ENCODE measurements at places on chromosomes 1 and 21. TPM values are rescaled to one million over a fixed set of nuclear protein-coding genes. Genes with fewer than 3 reads are reported as not detected.

The CELA3A gene
- not detected for total RNA-seq

- H3K27me3 ChIP-seq, result no peaks in the 10 kb centered on the region
- peak; percentile 89 for DNase-seq
- peaks cover 81% of the 10 kb centered on the region for H3K4me1 ChIP-seq
- no peak overlapping the region for H3K4me3 ChIP-seq
- no peaks in the 10 kb centered on the region for H3K36me3 ChIP-seq
- peak overlapping the region; percentile 12 for H3K27ac ChIP-seq
Measured at GRCh38 chr1:225767634-225768540, 9.7 kb upstream of the SRP9 start.

DNA sequence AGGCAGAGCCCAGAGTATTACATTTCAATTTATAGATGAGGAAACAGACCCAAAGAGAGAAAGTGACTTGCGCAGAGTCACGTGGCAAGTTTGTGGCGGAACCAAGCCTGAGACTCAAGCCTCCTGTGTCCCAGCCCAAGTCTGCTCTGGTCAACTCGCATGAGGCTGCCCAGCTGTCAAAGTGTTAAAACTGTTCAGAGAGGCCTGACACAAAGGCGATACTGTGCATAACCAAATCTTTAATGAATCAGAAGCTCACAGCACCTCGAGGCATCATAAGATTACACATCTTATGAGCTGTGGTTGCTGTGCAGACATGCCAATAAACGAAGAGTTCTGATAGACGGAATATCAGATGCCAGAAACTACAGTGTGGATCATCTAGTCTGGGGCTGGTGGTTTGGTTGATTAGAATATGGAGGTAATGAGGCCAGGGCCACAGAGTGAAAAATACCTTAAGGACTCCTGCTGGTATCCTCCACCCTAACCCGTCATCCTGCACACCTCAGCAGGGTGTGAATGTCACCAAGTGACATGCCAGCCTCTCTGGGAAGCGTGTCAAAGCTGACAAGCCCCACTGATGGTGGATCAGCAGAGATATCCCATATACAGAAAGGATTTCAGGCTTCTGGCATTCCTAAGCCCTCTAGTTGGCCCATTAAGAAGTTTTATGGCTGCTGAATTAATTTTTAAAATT is 42.2 kb downstream of the TNNT2 start:
- H3K27me3 ChIP-seq, result no peaks in the 10 kb centered on the region
- H3K27ac ChIP-seq, result no peak overlapping the region
- no peaks in the 10 kb centered on the region for H3K4me1 ChIP-seq
- H3K4me3 ChIP-seq, result no peak overlapping the region

- H3K4me1 ChIP-seq, result peaks cover 23% of the 10 kb centered on the region
- H3K27ac ChIP-seq, result peak overlapping the region; percentile 9
- no peaks in the 10 kb centered on the region for H3K27me3 ChIP-seq
- DNase-seq, result no peak
- H3K36me3 ChIP-seq, result no peaks in the 10 kb centered on the region
Measured at GRCh38 chr1:231395998-231396390, 26.1 kb downstream of the EGLN1 start.

GRCh38 chr1:245704341-245704740 is 549.6 kb downstream of the KIF26B start:
- no peak for DNase-seq
- H3K36me3 ChIP-seq, result no peaks in the 10 kb centered on the region
- no peaks in the 10 kb centered on the region for H3K27me3 ChIP-seq

DNA sequence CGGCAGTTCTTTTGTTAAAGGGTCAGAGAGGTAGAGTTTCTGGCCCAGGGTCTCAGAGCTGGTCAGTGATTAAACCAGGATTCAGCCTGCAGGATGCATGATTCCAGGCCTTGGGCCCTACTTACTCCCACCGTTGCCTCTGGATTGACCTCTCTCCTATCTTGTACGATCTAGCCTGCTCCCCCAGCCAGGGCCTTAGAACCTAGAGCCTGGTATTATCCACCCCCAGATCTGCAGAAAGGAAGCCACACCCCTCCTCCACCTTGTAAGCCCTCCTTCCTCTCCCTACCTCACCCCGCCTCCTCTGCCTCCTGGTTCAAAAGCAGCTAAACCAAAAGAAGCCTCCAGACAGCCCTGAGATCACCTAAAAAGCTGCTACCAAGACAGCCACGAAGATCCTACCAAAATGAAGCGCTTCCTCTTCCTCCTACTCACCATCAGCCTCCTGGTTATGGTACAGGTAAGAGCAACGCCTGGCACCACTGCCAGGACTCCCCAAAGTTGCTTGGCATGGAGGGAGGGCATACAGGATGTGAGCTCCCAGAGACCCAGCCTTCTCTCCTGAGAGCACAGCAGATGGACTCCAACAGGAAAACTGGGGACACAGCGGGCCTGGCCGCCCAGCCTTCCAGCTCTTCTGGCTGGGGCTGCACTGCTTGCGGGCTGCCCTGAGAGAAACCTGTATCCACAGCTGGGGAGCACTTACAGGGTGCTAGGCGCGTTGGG is at the start of gene CD52:
Gene CD52 (plus strand): TSS at position 347 of the 726 bp plus-strand sequence. CDS start 60 bp downstream, at position 407.
- H3K27me3 ChIP-seq, result no peaks in the 10 kb centered on the region
- H3K4me1 ChIP-seq, result no peaks in the 10 kb centered on the region
- no peak within 1 kb of the TSS for H3K27ac ChIP-seq

DNA sequence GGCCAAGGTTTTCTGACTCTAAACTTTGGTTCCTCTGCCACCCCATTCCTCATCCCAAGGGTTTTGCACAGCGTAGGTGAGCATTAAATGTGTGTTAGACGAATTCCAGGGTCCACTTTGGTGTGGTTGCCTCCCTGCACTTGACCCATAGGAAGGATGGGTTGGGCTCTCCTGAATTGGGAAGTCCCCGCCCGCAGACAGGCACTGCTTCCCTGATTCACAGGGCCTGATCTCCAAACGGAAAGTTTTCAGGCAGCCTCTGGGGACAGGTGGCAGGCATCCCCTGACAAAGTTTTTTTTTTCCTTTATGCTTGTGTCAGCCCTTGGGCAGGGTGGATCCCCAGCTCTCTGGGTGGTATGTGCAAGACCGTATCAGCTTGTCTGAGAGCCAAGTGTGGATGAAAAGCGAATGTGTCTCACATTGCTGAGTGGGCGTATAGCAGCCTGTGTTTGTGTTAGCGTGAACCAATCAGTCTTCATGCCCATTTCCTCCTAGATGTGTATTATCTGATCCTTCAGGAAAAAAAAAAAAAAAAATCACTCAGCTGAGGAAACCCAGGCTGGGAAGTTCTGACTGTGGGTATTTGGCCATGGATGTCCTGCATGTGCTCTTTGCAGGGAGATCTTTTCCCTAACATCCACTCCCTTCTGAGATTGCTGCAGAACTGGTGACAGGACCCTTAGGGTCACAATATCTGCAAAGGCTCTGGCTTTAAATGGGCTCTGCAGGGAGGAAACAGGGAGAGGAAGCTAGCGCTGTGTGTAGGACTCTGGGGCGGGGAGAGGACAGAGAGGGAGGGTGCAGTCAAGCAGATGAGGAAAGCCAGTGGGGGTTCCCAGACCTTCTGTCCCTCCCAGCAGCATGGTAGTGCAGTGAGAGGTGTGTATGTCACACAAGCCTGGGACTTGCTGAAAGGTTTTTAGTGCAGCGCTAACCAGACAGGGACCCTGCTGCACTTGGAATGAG is 42.2 kb upstream of the TRABD2B start:
- no peak overlapping the region for H3K4me3 ChIP-seq
- H3K4me1 ChIP-seq, result no peaks in the 10 kb centered on the region
- no peak overlapping the region for H3K27ac ChIP-seq
- no peak for DNase-seq

DNA sequence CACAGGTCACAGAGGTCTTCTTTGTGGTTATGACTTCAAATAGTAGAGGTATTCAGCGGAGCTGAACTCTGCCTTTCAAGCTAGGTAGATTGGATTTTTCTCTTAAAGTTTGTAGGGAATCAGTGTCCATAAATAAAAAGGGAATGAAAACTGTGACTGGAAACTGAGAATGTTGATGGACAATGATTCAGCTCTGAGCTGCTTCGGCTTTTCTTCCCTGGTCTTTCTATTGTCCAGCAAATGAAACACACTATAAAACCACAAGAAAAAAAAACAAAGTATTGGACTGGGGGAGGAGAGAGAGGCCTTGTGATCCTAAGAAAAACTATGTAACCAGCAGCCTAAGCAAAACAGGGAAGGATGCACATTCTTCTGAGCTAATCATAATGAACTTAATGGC is 11.1 kb downstream of the TNNI3K start:
- H3K36me3 ChIP-seq, result no peaks in the 10 kb centered on the region
- no peaks in the 10 kb centered on the region for H3K4me1 ChIP-seq
- no peak overlapping the region for H3K27ac ChIP-seq
- H3K4me3 ChIP-seq, result no peak overlapping the region
- no peaks in the 10 kb centered on the region for H3K27me3 ChIP-seq

GRCh38 chr1:181592255-181592859 is 109.0 kb downstream of the CACNA1E start:
- H3K4me3 ChIP-seq, result no peak overlapping the region
- H3K27ac ChIP-seq, result no peak overlapping the region
- H3K4me1 ChIP-seq, result no peaks in the 10 kb centered on the region

GRCh38 chr1:47388891-47389238 is 27.2 kb upstream of the FOXE3 start:
- H3K36me3 ChIP-seq, result no peaks in the 10 kb centered on the region
- no peaks in the 10 kb centered on the region for H3K4me1 ChIP-seq
- H3K27me3 ChIP-seq, result no peaks in the 10 kb centered on the region
- no peak overlapping the region for H3K4me3 ChIP-seq
- H3K27ac ChIP-seq, result no peak overlapping the region

- no peak for DNase-seq
- H3K4me1 ChIP-seq, result no peaks in the 10 kb centered on the region
- no peaks in the 10 kb centered on the region for H3K36me3 ChIP-seq
- no peak overlapping the region for H3K27ac ChIP-seq
- H3K27me3 ChIP-seq, result no peaks in the 10 kb centered on the region
Measured at GRCh38 chr1:58608297-58608696, 31.2 kb upstream of the TACSTD2 start.
